ENCODE measurements at places on chromosomes 12 and 14.

DNA sequence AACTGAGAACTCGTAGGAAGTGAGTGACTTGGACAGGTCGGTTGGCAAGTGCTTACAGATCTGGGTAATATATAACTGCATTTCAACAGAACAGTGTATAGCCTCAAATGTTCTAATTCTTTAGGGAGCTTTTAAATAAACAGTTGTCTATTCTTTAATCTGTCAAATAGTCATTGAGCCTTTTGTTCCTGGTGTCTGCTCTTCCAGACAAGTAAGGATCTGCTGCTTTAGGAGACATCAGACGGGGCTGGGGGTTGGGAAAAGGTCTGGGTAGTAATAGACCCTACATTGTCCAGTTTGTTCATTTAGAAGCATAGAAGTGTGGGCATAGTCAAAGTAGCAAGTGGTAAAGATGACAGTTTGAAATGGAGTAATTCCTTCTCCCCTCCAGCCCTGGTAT lies 2.0 kb downstream of the PTPN11 start:
- no peak for DNase-seq

- no peak for DNase-seq
These were observed 112.3 kb upstream of the DNM1L start for GRCh38 chr12:32566663-32567295.

- DNase-seq, result no peak
These were observed 197.0 kb upstream of the EEA1 start for GRCh38 chr12:93126069-93126474.

- DNase-seq, result no peak
These were observed 47.6 kb downstream of the ANO4 start for GRCh38 chr12:100842156-100842555.

GRCh38 chr12:53236443-53237111 lies 4.6 kb upstream of the RARG start:
- no peak for DNase-seq

- DNase-seq, result no peak
These were observed 100.3 kb downstream of the SAMD4A start for GRCh38 chr14:54667026-54667744.

DNA sequence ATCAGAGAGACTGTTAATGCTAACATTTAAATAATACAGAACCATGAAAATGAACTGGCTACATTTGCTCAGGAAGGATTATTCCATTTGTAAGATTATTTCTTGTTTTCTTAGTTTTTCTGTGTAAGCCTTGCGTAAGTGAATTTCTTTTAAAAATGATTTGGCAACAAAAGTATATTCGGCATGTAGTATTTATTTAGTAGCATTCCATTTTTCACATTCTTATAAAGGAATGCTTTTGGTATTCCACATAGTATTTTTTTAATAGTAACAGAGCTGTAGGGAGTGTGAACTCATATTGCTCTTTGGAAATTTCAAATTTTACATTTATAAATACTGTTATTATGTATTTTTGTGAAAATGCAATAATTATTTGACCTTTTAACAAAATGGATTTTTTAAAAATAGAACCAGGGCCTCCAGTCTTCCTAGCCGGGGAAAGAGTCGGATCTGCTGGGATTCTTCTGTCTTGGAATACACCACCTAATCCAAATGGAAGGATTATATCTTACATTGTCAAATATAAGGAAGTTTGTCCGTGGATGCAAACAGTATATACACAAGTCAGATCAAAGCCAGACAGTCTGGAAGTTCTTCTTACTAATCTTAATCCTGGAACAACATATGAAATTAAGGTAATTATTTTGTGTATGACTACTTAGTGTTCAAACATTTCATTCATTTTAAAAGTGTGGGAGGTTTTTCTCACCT lies 1.2 kb downstream of the PTPRQ start:
- DNase-seq, result no peak

DNA sequence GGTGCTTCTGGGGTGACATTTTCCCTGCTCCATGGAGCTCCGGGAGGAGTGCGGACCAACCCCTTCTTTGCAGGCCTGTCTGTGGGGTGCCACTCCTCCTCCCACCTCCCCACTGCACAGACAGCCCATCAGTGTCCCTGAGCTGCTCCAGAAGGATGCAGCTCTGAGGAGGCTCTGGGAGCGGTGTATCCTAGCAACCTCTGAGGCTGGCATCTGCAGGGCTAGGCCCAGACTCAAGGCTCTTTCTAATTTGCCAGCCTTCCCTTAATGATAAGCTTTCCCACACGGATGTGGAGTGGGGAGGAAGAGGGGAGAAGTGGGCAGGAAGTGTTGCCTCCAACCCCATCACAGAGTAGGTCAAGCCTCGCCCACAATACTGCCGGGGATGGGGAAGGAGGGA lies 59.7 kb downstream of the CALM1 start:
- no peak for DNase-seq

DNA sequence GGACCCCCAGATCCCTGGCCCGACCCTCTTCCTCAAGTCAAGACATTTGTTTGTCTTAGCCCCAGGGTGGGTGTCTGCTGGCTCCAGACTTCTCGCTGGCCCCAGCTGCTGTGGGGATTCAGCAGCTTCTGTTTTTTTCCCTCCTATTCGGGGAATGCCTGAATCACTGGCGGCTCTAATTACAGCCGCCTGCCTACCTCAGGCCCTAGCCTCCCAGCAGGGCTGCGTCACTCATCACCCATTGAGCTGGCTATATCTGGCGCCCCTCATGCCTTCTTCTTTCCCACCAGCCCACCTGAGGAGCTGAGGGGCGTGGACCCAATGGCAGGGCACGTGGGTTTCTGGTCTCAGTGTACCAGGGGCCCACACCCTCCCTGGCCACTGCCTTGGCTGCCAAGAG lies 10.1 kb downstream of the KRT80 start:
- no peak for DNase-seq

DNA sequence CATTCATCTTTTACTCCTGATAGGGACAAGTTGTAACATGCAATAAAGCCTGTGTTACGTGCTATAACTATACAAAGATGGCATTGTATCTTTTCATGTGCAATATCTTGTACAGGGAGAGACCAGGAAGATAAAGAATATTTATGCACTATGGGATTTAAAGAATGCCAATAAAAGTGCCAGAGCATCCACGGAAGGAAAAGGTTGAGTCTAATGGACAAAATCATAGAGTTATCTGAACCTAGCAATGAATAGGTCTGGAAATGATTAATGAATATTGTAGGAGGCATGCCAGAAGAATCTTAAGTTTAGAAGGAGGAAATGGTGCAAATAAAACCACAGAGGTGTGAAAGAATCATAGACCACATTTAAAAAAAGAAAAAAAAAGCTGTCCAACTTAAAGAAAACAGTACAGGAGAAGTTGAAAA lies 263.9 kb downstream of the KCNC2 start:
- DNase-seq, result no peak

DNA sequence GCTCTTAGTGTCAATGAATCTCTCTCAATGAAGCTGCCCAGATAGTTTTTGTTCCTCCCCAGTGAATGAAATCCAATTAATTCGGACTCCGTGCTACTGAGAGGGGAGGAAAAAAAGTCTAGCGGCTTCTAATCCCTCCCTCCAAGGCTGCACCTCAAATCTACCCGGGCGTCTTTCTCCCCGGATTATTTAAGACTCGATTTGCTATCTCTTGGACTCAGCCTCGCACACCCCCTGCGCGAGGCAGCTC lies 134 bp downstream of the DUSP6 start:
- DNase-seq, result no peak

DNA sequence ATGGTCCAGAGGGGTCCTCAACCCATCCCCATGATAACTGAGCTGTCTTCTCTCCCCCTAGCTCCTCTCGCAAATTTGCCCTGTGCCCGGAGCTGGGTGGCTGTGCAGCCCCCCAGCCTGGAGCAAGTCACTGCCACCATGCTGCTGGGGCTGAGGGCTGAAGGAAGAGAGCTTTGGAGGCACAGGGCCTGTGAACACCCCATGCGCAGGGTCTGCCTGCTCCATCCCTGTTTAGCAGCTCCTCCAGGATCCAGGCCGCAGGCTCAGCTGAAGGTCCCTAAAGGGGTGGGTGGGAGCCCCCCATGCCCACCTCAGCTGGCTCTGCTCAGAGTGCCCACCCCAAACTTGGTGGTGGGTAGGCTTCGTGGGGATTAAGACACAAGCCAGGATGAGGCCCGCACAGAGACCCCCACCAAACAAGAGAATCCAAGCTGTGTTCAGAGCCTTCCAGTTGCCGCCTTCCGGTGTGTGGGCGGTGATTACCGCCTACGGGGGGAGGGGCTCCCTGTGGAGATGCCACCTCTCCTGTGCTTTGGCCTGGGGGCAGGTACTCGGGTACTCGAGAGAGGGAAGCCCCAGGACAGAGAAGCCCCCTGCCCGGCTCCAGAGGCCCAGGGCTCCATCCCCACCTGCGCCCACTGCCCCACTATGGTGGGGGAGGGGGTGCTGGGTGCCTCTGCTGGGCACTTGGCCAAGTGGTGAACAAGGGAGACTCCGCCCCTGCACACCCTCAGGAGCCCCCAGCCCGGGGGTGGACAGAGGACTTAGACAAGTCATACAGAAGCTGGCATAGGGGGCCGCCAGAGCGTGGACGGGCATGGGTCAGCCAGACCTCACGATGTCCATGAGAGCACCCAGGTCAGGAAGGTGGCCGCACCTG lies 1.4 kb upstream of the JAG2 start:
- DNase-seq, result peak; percentile 34

DNA sequence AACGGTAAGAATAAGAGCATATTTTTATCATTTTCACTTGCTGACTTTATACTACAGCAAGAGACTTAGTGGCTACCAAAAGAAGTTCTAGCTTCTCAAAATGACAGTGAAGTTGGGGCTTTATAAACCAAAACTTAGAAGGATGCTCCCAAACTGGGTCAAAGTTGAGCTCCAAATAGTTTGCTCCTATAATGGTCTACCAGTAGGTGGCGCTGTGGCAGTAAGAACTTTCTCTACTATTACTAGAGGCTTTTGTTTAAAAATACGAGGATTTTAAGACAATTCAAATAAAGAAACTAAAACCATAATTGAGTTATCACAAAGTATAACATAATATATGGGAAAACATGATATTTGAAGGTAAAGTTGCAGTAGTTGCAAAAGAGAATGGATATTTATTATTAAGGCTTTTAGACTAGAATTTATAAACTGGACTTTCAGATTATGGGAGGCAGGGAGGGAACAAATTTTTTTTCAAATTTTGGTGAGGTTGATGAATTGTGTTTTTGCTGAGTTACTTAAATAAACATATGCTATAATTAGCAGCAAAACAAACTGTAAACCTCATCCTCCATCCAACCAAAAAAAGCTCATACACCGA lies 75.0 kb downstream of the TGFB3 start:
- DNase-seq, result peak; percentile 76

- peak; percentile 41 for DNase-seq
These were observed 52.1 kb downstream of the RCOR1 start for GRCh38 chr14:102644523-102644922.

- DNase-seq, result no peak
These were observed 47.2 kb upstream of the STXBP6 start for GRCh38 chr14:25097120-25097519.

- DNase-seq, result no peak
These were observed 335.7 kb downstream of the BMP4 start for GRCh38 chr14:53620890-53621289.

GRCh38 chr12:50620109-50620977 lies 115.6 kb downstream of the DIP2B start:
- DNase-seq, result no peak

DNA sequence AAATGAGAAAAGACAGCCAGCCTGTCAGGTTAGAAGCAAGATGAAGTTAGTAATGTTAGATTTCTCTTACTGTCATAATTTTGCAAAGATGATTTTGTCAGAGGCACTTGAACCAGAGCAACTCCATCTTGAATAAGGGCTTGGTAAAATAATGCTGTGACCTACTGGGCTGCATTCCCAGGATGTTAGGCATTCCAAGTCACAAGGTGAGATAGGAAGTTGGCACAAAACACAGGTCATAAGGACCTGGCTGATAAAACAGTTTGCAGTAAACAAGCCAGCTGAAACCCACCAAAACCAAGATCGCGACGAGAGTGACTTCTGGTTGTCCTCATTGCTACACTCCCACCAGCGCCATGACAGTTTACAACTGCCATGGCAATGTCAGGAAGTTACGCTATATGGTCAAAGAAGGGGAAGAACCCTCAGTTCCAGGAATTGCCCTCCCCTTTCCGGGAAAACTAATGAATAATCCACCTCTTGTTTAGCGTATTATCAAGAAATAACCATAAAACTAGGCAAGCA lies 1313.5 kb upstream of the TMEM132C start:
- DNase-seq, result no peak

DNA sequence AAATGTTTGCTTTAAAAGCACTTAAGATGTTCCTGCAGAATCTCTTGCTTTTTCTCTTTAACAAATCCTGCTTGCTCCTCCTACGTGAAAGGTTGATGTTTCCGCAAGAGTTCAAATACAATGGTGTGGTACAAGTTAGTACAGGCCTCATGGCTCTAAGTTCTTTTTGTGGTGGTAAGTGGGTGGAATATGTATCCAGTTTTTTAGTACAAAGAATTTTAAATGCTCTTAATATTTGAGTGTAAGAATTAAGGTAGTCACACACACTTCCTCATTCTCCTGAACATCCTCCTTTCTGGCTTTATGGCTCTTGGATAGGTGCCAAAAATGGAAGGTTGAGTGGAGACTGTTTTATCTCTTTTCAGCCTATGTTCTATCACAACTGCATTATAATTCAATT lies 1.8 kb downstream of the OTOGL start:
- DNase-seq, result no peak

DNA sequence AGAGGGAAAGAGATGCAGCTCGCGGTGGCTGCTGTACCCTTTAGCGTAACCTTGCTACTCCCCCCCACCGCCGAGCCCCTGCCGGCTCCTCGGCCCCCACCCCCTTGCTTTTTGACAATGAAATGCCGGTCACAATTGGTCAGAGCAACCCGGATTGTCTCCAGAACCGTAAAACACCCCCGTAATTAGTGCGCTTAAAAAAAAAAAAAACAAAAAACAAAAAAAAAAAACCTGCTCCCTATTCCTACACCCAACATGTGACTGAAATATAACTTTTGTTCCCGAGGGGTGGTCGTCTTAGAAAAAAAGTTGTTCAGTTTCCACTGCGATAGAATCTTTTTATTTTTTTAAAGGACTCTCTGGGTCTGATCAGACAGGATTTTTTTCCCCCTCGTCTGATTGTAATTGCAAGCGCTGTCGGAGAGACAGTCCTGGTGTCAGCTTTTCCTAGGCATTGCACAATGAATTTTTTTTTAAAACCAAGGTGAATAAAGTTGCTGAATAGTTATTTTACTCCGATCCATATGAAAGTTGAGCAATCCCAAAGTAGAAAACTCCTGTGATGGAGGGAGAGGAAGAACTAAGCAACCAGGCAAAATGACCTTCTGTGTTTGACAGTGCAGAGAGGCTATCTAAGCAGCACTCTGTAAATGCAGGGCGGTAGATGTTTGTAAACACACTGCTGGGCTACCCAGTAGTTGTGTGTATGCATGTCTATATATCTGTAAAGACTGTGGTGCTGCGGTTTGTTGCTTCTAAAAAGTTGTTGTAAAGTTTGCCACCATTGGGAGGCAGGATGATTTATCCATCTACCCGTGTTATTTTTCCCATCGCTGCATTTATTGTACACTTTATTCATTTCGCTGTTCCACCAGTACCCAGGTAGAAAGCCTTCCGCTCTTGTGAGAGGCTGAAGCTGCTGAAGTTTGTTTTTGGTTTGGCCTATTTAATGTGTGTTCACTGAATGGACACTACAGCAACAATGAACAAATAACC lies 1.1 kb downstream of the ETV6 start:
- DNase-seq, result peak; percentile 57

- DNase-seq, result no peak
These were observed 29.2 kb downstream of the PITPNM2 start for GRCh38 chr12:123121670-123122069.

- no peak for DNase-seq
These were observed 72.1 kb upstream of the DIO3 start for GRCh38 chr14:101489092-101489760.

Measured in OCI-LY7 (cell line).